ENCODE measurements at places on chromosomes 13 and 19.

- DNase-seq = no peak
Observed at GRCh38 chr13:20381401-20381800, 144.3 kb downstream of the CRYL1 start.

DNA sequence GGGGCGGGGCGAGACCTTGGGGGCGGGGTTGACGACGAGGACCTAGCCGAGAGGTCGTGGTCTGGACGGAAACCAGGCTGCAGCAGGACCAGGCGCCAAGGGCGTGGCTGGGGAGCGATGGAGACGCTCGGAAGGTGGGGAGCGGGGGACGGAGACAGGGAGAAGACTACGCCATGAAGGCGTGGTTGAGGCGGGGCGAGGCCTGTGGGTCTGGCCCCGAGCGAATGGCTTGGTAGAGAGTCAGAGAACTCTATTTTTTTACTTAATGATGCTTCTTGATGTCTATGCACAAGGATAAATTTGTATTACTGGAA is 674 bp upstream of the FBXL12 start:
- no peak for DNase-seq

DNA sequence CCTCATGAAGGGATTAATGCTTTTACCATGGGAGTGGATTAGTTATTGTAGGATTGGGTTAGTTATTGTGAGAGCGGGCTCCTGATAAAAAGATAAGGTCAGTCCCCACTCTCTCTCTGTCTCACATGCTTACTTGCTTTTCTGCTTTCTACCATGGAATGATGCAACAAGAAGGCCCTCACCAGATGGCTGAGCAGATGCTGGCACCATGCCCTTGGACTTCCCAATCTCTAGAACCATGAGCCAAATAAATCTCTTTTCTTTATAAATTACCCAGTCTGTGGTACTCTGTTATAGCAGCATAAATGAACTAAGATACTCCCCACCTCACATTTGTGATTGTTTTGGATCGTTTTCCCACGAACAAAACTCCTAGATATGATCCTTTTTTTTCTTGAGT is 353.8 kb downstream of the DNAJC15 start:
- DNase-seq = no peak

DNA sequence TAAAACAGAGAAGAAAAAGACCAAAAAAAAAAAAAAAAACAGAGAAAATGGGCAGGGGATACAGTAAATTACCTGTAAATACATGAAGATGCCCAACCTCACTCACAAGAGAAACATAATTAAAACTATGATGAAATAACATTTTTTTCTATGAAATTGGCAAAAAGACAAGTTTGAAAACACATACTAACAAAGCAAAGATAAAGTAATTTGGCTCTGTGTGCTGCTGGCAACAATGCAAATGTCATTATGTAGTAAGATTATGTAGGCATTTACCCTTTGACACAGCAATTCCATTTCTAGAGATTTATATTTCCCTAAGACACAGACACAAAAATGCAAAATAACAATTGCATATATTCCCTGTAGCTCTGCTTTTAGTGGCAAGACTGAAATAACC is 20.2 kb downstream of the ZC3H13 start:
- no peak for DNase-seq

- DNase-seq = no peak
Observed at GRCh38 chr19:4861147-4861546, 6.3 kb downstream of the PLIN3 start.
